ENCODE measurements at places on chromosomes 16 and 17.

- DNase-seq = no peak
These were observed 22.3 kb upstream of the CACNG5 start for GRCh38 chr17:66812571-66812970.

DNA sequence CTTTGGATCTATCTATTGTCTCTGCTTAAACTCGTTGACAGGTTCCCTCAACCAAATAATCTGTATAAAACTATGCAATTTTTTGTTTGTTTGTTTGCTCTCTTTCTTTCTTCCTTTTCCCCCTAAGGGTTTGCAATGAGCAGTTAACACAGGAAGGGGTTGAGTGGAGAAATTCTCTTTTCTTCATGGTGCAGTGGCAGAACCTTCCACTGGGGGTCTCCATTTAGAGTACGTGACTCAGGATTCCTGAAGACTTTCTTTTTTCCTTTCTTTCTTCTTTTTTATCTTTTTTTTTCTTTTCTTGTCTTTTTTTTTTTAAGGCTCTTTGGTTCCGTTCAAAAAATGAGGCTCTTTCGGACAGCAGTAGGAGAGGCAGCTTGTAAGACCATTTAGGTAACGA lies 19.5 kb upstream of the RBFOX1 start:
- peak; percentile 6 for DNase-seq

DNA sequence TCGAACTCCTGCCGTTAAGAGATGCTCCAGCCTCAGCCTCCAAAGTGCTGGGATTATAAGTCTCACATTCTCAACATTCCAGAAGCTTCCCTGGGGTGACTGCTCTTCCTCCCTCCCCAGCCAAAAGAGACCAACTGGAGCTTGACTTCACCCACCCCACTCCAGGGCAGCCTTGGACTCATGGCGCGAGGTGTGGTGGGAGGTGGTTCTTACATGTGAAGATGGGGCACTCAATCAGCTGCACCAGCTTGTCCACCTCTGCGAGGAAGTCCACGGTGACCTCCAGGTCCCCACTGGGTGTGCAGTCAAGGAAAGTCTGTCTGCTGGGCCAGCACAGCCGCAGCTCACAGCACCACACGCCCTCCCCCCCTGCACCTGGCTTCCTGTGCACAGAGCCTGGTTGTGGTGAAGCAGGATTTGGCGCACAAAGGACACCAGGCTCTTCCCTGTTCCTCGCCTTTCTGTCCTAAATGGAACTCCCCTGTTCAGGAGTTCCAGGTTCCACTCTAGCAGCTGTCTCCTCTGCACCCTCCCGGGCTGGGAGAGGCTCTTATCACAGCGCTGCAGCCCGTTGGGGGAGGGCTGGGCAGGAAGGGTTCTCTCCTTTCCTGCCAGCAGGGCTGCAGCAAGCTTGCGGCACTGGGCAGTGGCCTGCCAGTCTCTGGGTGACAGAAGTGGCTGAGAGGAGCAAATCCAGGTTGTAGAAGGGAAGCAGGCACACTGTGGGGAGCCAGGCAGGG lies 9.6 kb upstream of the MTSS2 start:
- DNase-seq = peak; percentile 85

- DNase-seq = peak; percentile 78
These were observed 1.1 kb upstream of the NXN start for GRCh38 chr17:980406-981291.

- no peak for DNase-seq
These were observed 118.6 kb upstream of the TNRC6C start for GRCh38 chr17:77839698-77840512.

GRCh38 chr16:5349670-5350517 lies 252.3 kb upstream of the EEF2KMT start:
- DNase-seq = no peak

DNA sequence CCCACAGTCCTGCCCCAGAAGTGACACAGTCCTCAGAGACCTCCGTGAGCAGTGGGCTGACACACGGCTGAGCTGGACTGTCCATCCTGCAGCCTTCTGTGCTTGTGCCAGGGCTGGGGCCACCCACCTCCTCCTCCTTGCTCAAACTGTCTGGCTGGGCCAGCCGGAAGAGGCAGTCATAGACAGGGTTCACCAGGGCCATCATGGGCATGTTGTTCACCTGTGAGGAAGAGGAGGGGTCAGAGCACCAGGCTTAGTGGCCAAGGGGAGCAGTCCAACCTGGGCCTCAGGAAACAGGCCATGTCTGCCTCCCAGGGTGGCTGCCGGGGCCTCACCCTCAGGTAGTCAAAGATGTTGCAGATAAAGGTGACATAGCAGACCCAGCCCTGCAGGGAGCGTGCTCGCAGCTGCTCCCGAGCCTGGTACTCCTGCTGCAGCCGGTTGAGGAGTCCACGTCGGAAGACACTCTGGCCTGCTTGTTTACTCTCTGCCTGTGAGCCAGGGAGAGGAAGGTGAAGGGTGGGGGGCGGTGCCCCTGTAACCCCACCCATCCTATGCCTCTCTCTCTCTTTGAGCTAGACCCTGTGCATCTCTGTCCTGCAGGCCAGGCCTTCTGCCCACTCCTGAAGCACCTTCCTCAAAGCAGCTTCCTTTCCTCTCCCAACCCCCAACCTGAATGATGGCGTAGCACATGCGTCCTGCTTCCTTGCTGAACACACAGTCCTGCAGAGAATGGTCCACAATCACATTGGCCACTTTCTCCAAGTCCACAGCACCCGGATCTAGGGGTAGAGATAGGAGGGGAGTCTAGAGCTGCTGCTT lies 3.4 kb downstream of the MIF4GD start:
- peak; percentile 39 for DNase-seq

GRCh38 chr17:17146786-17147406 lies 59.2 kb downstream of the PLD6 start:
- DNase-seq = peak; percentile 55

- no peak for DNase-seq
These were observed 8.1 kb upstream of the SEC14L5 start for GRCh38 chr16:4949986-4950385.

GRCh38 chr16:83004868-83005652 lies 378.3 kb downstream of the CDH13 start:
- DNase-seq = no peak

GRCh38 chr17:4256952-4257351 lies 6.8 kb downstream of the ANKFY1 start:
- DNase-seq = peak; percentile 20

GRCh38 chr17:27366437-27366836 lies 72.5 kb downstream of the WSB1 start:
- no peak for DNase-seq

- no peak for DNase-seq
These were observed 1012.6 kb downstream of the CDH11 start for GRCh38 chr16:64109241-64109640.

- DNase-seq = no peak
These were observed 46.1 kb upstream of the NLK start for GRCh38 chr17:27996202-27997043.

GRCh38 chr17:34624767-34625383 lies 45.5 kb downstream of the TMEM132E start:
- no peak for DNase-seq

DNA sequence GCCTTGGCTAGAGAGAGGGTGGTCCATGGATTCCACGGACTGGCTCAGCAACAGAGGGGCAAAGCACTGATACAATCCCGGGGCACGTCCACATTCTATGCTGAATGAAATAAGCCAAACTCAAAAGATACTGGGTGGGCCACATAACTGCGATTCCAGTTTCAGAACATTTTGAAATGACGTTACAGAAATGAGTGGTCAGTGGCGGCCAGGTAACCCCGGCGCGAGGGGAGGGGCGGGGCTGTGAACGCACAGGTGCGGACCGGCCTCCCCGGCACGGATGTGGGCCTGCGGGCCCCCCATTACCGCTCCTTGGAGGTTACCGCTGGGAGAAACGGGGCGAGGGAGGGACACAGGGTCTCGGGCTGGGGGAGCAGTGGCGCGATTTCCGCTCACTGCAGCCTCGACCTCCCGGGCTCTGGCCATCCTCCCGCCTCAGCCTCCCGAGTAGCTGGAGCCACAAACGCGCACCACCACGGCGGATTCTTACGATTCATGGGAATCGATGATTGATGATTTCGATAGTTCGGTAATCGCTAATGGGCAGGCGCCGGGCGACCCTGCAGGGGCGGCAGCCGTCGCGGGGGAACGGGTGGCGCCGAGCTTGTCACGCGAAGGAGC lies 559 bp downstream of the MVD start:
- DNase-seq = peak; percentile 39

DNA sequence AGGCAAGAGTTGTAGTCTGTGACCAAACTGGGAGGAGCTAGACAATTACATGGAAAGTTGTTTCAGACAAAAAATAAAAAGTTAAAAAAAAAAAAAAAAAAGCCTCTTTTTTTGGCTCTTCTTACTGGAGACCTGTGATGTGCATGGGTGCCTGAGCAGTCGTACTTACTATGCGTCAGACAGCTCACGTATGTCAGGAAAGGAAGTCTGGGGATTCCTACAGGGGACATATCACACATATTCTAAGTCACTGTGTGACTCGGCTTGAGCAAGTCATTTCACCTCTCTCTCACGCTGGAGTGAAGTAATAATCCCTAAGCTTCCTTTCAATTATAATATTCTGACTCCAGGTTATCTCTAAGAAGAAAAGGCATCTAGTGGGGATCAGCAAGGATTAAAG lies 6.0 kb downstream of the SLFN14 start:
- DNase-seq = no peak

DNA sequence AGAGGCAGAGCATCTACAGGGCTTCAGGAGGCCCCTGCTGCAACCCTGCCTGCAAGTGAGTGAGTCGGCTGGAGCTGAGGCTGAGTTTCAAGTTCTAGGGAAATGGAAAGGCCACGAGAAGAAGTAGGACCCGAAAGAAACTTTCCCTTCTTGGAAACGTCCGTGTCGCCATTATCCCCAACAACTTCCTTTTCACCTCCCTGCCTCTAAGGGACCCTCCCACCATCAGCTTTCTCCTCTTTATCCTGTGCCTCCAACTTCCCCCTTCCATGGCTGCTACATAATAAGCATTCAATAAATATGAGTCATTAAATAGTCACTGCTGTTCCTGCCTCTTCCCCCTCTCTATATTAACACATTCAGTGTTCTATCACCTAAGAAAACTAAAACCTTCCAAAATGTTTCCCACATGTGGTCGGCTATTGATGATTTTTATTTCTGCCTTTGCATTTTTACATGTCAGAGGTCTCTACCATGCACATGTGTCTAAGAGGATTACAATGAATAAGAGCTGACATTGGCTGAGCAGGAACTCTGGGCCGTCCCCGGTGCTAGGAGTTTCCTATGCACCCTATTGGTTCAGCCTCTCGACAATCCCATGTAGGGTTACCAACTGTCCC lies 115.9 kb upstream of the TNRC6C start:
- peak; percentile 77 for DNase-seq

- DNase-seq = no peak
These were observed 20.2 kb downstream of the FOXF1 start for GRCh38 chr16:86530251-86531190.

DNA sequence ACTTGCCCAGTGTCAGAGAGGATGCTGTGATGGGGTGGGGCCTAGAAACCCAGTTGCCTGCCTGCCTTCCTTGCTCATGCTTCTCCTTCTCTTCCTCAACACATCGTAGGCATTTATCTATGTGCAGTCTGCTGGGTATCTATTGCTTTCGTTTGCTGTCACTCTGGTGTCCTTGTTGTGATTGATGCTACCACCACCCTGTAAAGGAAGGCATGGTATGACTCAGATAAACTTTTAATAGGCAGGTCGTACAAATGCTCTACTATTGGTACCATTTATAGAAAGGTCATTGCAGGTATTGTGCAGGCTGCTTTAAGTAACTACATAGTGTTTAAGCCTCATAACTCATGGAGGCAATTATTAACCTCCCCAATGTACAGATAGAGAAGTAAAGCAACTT lies 368.9 kb downstream of the UTP18 start:
- DNase-seq = no peak

GRCh38 chr17:29867643-29868181 lies 62.3 kb downstream of the SSH2 start:
- peak; percentile 33 for DNase-seq

GRCh38 chr16:57260294-57260929 lies 15.4 kb downstream of the ARL2BP start:
- DNase-seq = peak; percentile 39

GRCh38 chr17:67655478-67656148 lies 62.1 kb upstream of the NOL11 start:
- DNase-seq = peak; percentile 60
